ENCODE measurements at places on chromosomes 4 and X. TPM values are rescaled to one million over a fixed set of nuclear protein-coding genes. Genes with fewer than 3 reads are reported as not detected.

Gene FAT1
- 11.5 TPM for polyA plus RNA-seq

Gene CAPN6
- polyA plus RNA-seq, result 1.3 TPM

Gene SHROOM4
- 1.6 TPM for polyA plus RNA-seq

Gene IL21
- polyA plus RNA-seq, result not detected

Gene OPHN1
- polyA plus RNA-seq, result 0.96 TPM

Gene CD38
- 0.72 TPM for polyA plus RNA-seq

Gene IL3RA
- 2.2 TPM for polyA plus RNA-seq

Gene SRPX
- 10.4 TPM for polyA plus RNA-seq

Gene TRAPPC11
- 11.6 TPM for polyA plus RNA-seq

Gene PAGE4
- polyA plus RNA-seq, result not detected

Gene NDP
- not detected for polyA plus RNA-seq

Gene FGD1
- polyA plus RNA-seq, result 4.2 TPM

Gene SSX3
- not detected for polyA plus RNA-seq

Gene HS3ST1
- 14.5 TPM for polyA plus RNA-seq

Gene SLC10A4
- 0.07 TPM for polyA plus RNA-seq

Gene CLNK
- polyA plus RNA-seq, result 0.05 TPM

Gene PPBP
- 0.14 TPM for polyA plus RNA-seq

Gene CPLX1
- polyA plus RNA-seq, result 2.8 TPM

Gene TMSB15A
- 0.36 TPM for polyA plus RNA-seq

Gene SH3D19
- 22.8 TPM for polyA plus RNA-seq

Gene TIMM8A
- polyA plus RNA-seq, result 9.8 TPM

Gene ZNF330
- polyA plus RNA-seq, result 11.0 TPM

Gene IDUA
- 17.8 TPM for polyA plus RNA-seq

Gene MAGEC3
- not detected for polyA plus RNA-seq

Gene CISD2
- polyA plus RNA-seq, result 15.7 TPM

Gene RAB41
- not detected for polyA plus RNA-seq

Gene PRSS48
- not detected for polyA plus RNA-seq

Gene OFD1
- 19.5 TPM for polyA plus RNA-seq

Gene SNCA
- polyA plus RNA-seq, result 2.0 TPM

Gene CENPVL3
- not detected for polyA plus RNA-seq

Gene TEC
- polyA plus RNA-seq, result 5.3 TPM

Gene IQSEC2
- 7.6 TPM for polyA plus RNA-seq

Gene C4orf36
- 2.0 TPM for polyA plus RNA-seq

Gene TRMT2B
- 7.4 TPM for polyA plus RNA-seq

Gene CLIC2
- 2.8 TPM for polyA plus RNA-seq

Gene CT83
- not detected for polyA plus RNA-seq

Gene DCLK2
- 0.74 TPM for polyA plus RNA-seq

Gene GPR119
- not detected for polyA plus RNA-seq

Gene BST1
- 1.5 TPM for polyA plus RNA-seq

Gene RHOXF2
- not detected for polyA plus RNA-seq

Gene MAOB
- polyA plus RNA-seq, result 7.5 TPM

Gene TAF7L
- polyA plus RNA-seq, result 0.14 TPM

Gene AVPR2
- polyA plus RNA-seq, result 0.45 TPM

Gene PRMT9
- 3.6 TPM for polyA plus RNA-seq

Gene TLR3
- polyA plus RNA-seq, result 2.1 TPM

Gene MED28
- polyA plus RNA-seq, result 5.0 TPM

Gene KLHL2
- 26.1 TPM for polyA plus RNA-seq

Gene CTAG1B
- not detected for polyA plus RNA-seq

Gene TEX13B
- polyA plus RNA-seq, result not detected

Gene ADH1C
- polyA plus RNA-seq, result 1.7 TPM

Gene ASB9
- 0.88 TPM for polyA plus RNA-seq

Gene MAGEA4
- polyA plus RNA-seq, result not detected

Gene PCSK1N
- 0.08 TPM for polyA plus RNA-seq

Gene TIGD2
- polyA plus RNA-seq, result 1.9 TPM

Gene PRSS12
- 1.3 TPM for polyA plus RNA-seq

Gene MAGEA6
- polyA plus RNA-seq, result not detected

Gene PNMA6E
- not detected for polyA plus RNA-seq

Gene PWWP3B
- polyA plus RNA-seq, result not detected
